ENCODE measurements at places on chromosomes 16 and 17.

DNA sequence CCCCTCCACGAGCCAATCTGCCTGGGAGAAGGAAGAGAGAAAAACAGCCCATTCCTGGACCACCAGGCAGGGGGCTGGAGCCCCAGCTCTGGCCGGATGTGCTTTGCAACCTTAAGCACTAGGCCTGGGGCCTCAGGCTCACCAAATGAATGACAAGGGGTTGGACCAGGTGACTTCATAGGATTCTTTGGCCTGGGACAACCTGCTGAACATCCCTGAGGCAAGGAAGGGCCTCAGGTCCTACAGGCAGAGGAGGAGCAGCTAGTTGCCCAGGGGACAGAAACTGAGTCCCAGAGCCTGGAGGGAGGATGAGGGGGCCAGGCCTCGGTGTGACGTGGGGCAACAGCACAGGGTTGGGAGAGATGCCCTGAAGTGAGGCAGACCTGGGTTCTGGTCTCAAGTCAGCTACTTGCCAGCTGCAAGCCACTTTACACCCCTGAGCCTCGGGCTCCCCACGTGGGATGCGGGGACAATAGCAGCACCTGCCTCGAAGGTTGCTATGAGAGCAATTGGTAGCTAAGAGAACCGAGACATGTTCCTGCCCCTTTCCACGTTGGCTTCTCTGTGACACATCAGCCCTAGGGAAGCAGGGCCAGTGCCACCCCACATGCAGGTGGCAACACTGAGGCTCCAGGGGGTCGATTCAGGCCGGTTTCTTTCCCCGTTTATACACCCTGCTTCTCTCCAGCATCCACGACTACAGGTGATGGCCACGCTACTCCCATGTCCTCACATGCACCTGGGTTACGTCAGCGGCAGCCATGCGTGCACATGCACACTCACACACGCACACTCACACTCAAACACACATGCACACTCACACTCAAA, 42.6 kb downstream of the CFAP20 start:
- no peak for DNase-seq

DNA sequence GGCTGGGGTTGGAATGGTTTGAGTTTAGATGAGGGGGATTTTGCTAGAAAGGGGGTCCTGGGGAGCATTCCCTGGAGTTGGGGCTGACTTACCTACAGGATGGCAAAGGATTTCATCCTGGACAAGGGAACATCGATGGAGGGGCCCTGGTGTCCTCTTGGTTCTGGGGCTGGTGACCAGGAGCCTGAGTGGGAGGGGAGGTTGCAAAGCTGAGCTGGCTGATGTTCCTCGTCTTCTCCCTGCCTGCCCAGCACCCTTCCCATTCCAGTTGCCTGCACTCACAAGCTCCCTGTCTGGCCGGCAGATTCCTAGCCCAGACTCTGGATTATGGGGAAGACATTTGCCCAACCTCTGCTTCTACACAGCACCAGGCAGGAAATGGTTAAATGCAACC, 37.2 kb downstream of the ITGAE start:
- DNase-seq = no peak

DNA sequence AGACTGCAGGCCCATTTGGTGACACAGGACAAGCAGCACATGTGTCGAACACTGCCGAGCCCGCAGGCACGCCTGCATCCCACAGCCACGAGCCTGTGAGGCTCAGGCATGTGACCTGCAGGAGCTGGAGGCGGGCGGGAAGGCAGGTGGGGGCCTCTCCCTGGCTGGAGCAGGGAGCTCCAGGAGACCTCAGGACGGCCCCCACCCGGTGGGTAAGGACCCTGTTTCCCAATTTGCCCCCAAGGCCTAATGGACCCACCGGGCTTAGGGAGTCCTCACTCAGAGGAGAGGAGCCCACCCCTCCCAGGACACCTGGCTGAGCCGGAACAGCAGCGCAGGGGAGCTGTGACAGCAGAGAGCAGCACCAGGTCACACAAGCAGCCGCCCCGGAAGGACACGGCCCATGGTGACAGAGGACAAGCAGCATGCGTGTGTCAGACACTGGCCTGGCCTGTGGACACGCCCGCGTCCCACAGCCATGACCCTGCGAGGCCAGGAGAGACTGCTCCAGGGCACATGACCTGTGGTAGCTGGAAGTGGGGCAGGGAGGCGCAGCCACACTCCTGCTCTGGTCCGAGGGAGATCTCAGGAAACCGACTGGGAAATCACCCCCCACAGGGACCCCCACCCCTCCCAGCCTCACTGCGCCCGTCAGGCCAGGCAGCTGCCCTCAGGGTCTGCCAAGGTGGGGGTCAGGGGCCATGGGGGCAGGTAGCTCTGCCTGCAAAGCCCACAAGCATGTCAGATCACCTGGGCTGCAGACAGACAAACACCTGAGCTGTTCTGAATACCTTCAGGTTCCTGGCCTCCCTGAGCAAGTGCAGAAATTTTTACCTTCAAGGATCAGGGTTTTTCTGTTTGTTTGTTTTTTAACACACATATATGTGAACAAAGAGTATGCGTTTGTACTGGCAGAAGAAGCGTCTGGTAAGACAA, 2.4 kb downstream of the SPSB3 start:
- no peak for DNase-seq

GRCh38 chr16:1621851-1622250, 9.7 kb downstream of the CRAMP1 start:
- no peak for DNase-seq

DNA sequence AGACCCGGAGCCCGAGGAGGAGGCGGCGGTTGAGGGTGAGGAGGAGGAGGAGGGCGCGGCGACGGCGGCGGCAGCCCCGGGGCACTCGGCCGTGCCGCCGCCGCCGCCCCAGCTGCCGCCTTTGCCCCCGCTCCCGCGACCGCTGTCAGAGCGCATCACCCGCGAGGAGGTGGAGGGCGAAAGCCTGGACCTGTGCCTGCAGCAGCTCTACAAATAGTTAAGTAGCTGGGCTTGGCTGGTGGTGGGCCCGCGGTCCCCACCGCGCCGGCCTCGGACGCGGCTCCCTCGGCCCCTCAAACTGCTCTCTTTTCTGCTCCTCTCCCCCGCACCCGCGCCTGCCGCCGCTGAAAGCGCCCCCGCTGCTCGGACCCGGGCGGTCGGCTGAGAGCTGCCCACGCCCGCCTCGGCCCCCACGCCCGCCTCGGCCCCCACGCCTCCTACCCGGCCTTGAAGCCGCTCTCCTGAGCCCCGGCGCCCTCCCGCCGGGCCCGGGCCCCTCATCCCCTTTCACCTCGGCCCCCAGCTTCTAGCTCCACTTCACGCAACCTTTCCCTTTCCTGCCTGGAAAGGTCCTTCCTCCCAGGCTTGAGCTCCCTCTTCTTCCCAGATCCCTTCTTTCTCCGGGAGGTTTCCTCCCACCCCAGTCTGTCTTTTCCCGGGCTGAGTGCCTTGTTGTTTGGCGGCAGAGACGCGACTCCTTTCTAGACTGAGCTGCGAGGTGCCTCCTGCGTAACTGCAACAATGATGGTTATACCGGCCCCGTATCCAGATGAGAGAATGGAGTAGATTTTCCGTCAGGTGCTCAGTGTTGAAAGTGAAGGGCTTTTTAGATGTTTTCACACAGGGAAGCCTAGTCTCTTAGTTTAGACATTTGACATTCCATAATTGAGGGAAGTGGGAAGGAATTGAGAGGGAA, 850 bp downstream of the PPM1E start:
- no peak for DNase-seq

- DNase-seq = no peak
Observed at GRCh38 chr16:87684106-87684677, 81.6 kb downstream of the KLHDC4 start.

- no peak for DNase-seq
Observed at GRCh38 chr17:77728871-77729270, 229.6 kb upstream of the TNRC6C start.

DNA sequence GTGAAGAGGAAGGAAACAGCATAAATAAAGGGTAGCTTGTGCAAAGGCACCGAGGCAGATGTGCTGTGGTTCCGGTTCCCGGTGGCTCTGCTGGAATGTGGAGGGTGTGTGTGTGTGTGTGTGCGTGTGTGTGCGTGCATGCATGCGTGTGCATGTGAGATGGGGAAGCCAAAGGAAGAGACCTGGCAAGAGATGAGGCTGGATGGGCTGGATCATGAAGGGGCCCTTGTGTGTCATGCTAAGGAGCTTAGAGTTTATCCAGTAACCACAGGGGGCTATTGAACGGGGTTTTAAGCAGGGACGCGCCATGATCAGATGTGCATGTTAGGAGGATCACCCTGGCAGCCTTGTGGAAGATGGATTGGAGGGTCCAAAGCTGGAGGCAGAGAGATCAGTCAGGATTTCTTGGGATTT, 8.3 kb downstream of the WSCD1 start:
- DNase-seq = no peak

GRCh38 chr17:48704361-48705248, 17.7 kb downstream of the PRAC1 start:
- no peak for DNase-seq

DNA sequence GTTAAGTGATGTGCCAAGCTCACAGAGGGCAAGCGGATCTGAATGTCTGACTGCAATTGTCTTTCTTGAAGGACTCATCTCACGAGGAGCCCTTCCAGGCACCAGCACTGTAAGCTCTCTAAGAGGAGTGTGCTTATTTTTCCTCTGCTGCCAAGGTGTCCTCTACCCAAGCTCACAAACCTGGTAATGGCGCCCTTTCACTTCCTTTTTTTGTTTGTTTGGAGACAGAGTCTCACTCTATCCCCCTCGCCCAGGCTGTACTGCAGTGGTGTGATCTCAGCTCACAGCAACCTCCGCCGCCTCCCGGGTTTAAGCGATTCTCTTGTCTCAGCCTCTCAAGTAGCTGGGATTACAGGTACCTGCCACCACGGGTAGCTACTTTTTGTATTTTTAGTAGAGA, 233.8 kb downstream of the MAP2K4 start:
- no peak for DNase-seq

GRCh38 chr16:55917373-55918160, 42.4 kb upstream of the CES5A start:
- no peak for DNase-seq

DNA sequence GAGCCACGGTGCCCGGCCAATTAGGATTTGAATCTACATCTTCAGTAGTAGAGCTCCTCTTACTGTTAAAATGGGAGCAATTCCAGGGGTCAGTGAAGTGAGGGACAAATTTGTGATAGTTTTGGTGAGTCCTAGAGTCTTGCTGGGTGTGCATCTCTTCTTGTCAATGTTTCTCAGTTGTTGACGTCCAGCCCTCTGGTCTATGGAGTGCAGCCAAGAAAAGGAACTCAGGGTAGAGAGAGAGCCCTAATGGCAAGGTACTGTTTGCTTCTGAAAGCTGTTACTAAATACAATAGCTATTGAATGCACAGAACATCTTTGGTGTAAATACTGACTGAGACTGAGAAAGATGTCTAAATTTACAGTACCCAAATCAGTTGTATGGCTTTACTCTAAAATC, 282.5 kb upstream of the SALL1 start:
- DNase-seq = no peak

DNA sequence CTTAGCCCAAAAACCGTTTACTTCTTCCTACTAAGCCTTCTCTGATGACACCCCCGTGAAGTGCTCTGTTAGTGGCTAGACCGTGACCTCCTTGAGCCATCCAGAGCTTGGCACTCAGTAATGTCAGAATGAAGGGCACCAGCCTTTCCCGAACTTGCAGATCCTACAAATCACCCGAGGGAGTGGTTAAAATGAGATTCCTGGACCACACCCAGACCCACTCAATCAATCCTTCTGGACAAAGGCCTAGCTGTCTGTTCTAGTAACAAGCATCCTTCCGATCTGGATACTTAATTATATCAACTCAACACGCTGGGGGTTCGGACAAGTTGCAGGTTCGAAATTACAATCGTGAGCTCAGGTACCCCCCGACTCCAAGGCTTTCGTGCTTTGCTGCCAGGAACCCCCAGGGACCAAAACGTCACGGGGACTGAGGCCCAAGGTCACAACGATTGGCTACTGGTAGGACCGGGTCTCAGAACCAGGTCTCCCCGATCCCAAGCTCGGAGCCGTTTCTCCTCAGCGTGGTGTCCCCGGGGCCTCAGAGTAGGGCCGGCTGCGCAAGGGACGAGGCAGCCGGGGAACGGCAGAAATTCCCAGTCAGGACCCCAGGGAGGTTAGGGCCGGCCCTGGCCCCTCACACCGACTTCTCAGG, 527 bp downstream of the CIAPIN1 start:
- DNase-seq = no peak

GRCh38 chr16:25750488-25751216, 58.9 kb downstream of the HS3ST4 start:
- DNase-seq = no peak

DNA sequence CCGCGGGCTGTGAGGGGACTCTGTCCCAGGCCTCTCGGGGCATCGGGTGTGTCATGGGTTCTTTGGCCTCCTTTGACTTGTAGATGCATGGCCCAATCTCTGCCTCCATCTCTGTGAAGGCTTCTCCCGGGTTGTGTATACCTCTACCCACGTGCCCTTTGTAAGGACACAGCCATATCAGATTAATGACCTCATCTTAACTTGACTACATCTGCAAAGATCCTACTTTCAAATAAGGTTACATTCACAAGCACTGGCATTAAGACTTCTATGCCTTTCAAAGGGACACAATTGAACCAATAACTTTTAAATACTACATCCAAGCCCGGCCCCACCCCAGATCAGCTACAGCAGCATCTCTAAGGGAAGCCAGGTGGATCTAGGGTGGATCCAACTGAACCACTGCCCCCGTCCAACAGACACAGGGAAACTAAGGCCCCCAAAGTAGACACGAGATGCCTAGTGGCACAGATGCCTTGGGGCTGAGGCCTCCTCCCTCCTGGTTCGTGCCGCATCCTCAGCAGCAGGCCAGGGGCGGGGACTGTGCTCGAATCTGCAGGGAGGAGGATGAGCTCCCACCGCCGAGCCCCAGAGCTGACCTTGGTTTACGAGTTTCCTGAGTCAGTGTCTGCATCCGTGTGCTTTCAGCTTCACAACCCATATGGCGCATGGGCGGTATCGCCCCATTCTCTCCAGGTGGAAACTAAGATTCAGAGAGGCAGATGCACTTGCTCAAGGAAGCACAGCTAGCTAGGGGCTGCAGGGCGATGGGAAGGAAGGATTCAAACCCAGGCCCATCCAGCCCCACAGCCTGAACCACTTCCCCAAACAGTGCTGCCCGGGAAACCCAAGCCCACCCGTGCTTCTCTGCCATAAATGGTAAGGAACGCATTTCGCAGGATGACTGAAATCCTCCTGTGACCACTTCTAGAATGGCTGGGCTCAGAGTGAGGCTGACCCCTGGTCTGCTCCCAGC, 353.3 kb downstream of the C16orf95 start:
- DNase-seq = no peak

- no peak for DNase-seq
Observed at GRCh38 chr17:57356719-57357391, 100.5 kb downstream of the MSI2 start.

DNA sequence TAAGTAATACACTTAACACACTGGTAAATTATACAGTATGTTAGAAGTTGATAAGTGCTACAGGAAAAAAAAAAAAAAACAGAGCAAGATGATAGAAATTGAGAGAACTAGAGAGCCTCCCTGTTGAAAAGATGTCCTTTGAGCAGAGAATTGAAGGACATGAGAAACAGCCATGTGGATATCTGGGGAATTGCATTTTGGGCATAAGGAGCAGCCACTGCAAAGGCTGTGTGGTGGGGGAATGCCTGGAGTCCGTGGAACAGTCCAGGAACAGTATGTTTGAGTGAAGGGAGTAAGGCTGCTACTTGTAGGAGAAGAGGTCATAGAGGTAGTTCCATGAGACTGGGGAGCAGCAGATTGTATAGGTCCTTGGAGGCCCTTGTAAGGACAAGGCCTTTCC, 178.4 kb downstream of the FTO start:
- DNase-seq = no peak
